Placental epithelial cell (primary cell): ENCODE measurements at places on chromosomes 16 and 17. TPM values are rescaled to one million over a fixed set of nuclear protein-coding genes. Genes with fewer than 3 reads are reported as not detected.

ERAL1 gene
- 22.8 and 62.6 TPM in 2 replicates for total RNA-seq

TMIGD1 gene
- total RNA-seq, result not detected in 2 replicates

CD300C gene
- not detected in 2 replicates for total RNA-seq

RGS11 gene
- not detected in 2 replicates for total RNA-seq

SLC12A3 gene
- 0.22 and 1.6 TPM in 2 replicates for total RNA-seq

APPBP2 gene
- total RNA-seq, result 34.5 and 45.9 TPM in 2 replicates

TMC7 gene
- total RNA-seq, result 0.33 and 0.39 TPM in 2 replicates

ADGRG1 gene
- total RNA-seq, result 14.1 and 25.1 TPM in 2 replicates

MEIOB gene
- total RNA-seq, result not detected in 2 replicates

ABCA8 gene
- total RNA-seq, result 0.39 and 0.76 TPM in 2 replicates

NSRP1 gene
- 4.4 and 8.2 TPM in 2 replicates for total RNA-seq

CCL17 gene
- not detected in 2 replicates for total RNA-seq

TMEM88 gene
- total RNA-seq, result 2.0 and 3.3 TPM in 2 replicates

FAM234A gene
- 59.7 and 67.1 TPM in 2 replicates for total RNA-seq

QPRT gene
- 58.1 and 63.6 TPM in 2 replicates for total RNA-seq

FOXF1 gene
- not detected in 2 replicates for total RNA-seq

ASIC2 gene
- not detected in 2 replicates for total RNA-seq

SGCA gene
- 0.11 and 1.6 TPM in 2 replicates for total RNA-seq

CD300LB gene
- not detected in 2 replicates for total RNA-seq

BRIP1 gene
- total RNA-seq, result 7.6 and 8.2 TPM in 2 replicates

HS3ST3A1 gene
- 0.33 and 0.79 TPM in 2 replicates for total RNA-seq

IL32 gene
- 0.79 and 7.4 TPM in 2 replicates for total RNA-seq

PRR35 gene
- 0.11 and 0.39 TPM in 2 replicates for total RNA-seq

TPSD1 gene
- total RNA-seq, result not detected in 2 replicates

TUBB3 gene
- 85.2 and 182 TPM in 2 replicates for total RNA-seq

CACNG3 gene
- total RNA-seq, result not detected in 2 replicates

IGSF6 gene
- not detected in 2 replicates for total RNA-seq

HAGH gene
- total RNA-seq, result 5.9 and 24.5 TPM in 2 replicates

CMTM3 gene
- 36.0 and 48.7 TPM in 2 replicates for total RNA-seq

UQCRC2 gene
- total RNA-seq, result 146 and 147 TPM in 2 replicates

DNAAF8 gene
- total RNA-seq, result 0.39 and 0.54 TPM in 2 replicates

SULT1A1 gene
- not detected in 2 replicates for total RNA-seq

EEF2K gene
- 28.3 and 29.2 TPM in 2 replicates for total RNA-seq

LYRM9 gene
- 5.5 and 12.2 TPM in 2 replicates for total RNA-seq

PCGF2 gene
- 3.4 and 6.3 TPM in 2 replicates for total RNA-seq

CCR7 gene
- total RNA-seq, result not detected in 2 replicates

MMP28 gene
- 0.79 and 2.7 TPM in 2 replicates for total RNA-seq

DCUN1D3 gene
- total RNA-seq, result 22.0 and 38.0 TPM in 2 replicates

NGFR gene
- not detected in 2 replicates for total RNA-seq

KRTAP2-2 gene
- not detected in 2 replicates for total RNA-seq

SPATA22 gene
- total RNA-seq, result not detected in 2 replicates

SLFN13 gene
- 6.7 and 8.9 TPM in 2 replicates for total RNA-seq
